Substantia nigra (tissue), 51 donors: ENCODE measurements at places on chromosomes 12 and 14.

DNA sequence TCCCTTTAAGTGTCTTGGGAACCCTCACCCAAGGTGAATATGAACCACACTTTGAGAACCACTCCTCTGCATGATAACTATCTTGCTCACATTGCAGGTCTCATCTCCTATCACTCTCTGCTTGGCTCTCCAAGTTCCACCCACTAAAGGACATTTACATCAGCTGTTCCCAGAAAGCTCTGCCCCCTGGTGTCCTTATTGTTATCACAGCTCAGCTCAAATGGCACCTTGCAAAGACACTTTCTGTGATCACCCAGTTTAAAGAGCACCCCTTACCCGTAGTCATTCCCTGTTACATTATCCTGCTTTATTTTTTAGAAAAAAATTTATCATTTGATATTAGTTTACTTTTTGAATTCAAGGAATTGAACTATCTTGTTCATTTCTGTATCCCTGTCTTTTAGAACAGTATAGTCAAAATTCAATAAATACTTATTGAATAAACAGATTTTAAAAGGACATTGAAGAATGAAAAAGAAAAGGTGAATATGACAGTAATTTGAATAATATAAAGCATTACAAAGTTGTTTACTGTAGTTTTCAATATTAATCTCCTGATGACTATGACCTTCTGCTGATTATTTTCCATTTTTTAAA, 20.5 kb upstream of the GUCY2C start:
- DNase-seq: no peak

GRCh38 chr12:124278389-124279101, 16.3 kb upstream of the RFLNA start:
- peak; percentile 36 for DNase-seq

DNA sequence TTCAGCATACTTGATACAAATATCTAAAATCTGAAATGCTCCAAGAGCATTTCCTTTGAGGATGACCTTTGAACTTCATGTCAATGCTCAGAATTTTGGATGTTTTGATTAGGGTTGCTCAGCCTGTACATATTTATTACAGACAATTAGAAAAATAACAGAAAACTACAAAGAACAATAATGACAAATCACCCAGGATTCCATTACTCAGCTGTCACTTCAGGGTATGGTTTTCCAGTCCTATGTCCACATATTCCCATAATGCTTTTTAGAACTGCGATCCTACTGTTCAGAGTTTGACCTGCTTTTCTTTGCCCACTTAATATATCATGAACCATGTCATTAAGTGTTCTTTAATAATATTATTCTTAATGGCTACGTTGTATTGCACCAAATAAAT, 11.4 kb downstream of the DLGAP5 start:
- DNase-seq: no peak

DNA sequence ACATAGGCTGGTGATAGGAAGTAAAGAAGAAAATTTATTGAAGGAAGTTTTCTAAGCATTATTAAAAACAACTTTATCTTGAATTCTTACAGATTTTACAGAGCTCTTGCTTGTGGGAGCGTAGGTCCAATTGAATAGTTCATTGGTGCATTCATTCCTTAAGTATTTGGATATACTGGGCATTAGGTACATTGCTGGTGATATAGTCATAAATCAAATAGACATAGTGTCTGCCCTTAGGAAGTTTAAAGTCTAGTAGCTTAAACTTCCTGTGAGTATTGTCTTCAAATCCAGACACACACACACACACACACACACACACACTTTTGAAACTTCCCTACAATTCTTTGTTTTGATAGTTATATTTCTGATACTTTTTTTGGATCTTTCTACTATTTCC, 226.7 kb downstream of the FUT8 start:
- no peak for DNase-seq

DNA sequence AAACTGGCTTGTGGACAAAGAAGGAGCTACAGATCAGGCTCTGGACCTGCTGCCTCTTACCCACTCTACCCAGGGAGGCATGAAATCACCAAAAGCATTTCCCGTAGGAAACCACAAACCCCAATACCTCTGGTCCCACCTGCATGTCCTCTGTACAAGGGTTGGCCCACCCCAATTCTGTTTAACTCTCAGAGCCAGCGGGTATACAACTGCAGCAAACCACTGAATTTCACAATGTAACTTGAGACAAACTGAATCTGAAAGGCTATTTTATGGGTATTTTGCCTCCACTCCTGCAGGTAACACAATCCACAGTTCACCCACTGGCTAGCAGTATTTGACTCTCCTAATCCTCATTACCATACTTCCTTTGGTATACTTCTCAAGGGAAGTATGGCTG, 16.5 kb downstream of the SIX1 start:
- DNase-seq: no peak

- DNase-seq: no peak
Observed at GRCh38 chr14:105602243-105602750, 75.9 kb downstream of the TMEM121 start.

GRCh38 chr12:527241-527640, 67.5 kb downstream of the B4GALNT3 start:
- no peak for DNase-seq

DNA sequence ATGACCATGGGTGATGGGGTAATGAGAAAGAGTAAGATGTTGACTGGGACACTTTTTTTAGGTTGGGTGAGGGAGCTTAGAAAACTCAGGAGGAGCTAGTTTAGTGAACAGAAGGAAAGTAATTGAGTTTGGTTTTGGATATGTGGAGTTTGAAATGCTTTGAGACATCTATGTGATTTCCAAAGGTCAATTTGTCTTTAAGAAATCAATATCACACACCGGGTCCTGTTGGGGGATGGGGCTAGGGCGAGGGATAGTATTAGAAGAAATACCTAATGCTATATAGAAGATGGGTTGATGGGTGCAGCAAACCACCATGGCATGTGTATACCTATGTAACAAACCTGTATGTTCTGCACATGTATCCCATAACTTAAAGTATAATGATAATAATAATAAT, 118.4 kb downstream of the ASCL1 start:
- no peak for DNase-seq

DNA sequence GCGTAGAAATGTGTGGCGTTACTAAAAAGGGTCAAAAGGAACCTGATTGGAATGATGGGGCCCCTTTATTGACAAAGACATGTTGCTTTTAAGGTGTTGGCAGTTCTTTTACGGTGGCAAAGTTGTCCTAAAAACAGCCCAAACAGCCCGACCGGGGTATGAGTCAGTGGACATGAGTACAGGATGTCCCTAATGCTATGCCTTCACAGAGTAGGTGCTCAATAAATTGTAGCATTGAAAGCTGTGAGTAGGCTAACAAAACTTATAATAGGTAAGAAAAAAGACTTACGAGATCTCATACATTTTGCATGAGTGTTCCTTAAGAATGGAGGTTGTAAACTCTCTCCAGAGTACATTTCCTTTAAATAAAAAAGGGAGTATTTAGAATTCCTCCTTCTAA, 2.6 kb downstream of the ELK3 start:
- DNase-seq: no peak

GRCh38 chr14:102592763-102593060, 263 bp downstream of the RCOR1 start:
- DNase-seq: no peak

GRCh38 chr14:21199611-21200560, 44.0 kb upstream of the OR5AU1 start:
- DNase-seq: no peak

- DNase-seq: no peak
Observed at GRCh38 chr12:57624441-57625220, 8.4 kb downstream of the B4GALNT1 start.

DNA sequence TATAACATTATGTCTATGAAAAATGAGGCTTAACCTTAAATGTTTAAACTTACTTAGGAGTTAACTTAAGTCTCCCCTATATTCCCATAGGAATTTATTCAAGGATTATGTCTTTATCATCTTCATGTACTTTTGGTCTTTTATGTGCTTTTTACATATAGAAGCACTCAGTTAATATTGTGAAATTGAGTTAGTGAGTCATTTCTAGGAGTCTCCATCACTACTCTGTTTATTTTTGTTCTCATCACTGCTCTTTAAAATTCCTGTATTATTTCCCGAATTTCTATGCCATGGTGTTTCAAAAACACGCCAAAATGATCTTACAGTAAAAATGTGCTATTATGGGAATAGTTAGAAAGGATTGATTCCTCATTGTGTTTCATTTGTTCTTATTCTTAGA, 31.6 kb downstream of the TBC1D15 start:
- no peak for DNase-seq
